ENCODE measurements at places on chromosomes 4 and X. TPM values are rescaled to one million over a fixed set of nuclear protein-coding genes. Genes with fewer than 3 reads are reported as not detected.

The TLR10 gene
- not detected for total RNA-seq

DNA sequence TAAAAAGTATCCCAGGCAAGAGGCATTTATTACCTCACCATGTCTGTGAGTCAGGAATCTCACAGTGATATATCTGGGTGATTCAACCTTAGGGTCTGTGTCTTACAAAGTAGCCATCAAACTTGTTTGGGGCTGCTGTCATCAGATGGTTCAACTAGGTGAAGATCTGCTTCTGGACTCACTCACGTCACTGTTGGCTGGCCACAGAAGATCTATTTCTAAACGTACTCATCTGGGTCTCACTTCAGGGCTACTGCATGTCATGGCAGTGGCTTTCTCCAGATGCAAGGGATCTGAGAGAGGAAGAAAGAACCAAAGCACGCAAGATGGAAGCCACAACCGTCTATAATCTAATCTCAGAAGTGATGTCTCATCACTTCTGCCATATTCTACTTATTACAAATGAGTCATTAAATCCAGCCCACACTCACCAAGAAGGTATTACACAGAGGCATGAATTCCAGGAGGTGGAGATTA is 267.8 kb upstream of the ANKRD50 start:
- no peak for DNase-seq

The SLITRK4 gene
- 0.38 TPM for total RNA-seq

DNA sequence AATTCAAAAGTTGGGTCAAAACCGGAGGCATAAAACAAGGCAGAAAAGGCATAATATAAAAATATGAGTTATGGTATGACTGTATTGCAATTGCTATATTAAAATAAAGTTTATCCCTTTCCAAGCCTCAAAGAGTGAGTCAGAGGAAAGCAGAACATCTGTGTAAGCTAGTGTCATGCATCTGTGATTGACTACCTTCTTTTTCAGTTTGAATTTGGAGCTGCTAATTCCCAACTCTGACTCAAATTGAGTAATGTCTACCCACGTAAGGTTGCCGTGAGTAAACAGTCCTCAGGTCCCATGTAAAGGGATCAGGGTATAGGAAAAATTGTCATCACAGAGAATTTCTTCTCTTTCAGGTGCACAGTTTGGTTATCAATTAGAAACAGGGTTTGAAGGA is 6.5 kb upstream of the SLITRK4 start:
- DNase-seq: no peak

The NKX3-2 gene
- total RNA-seq: not detected
